NCI-H1694 (cell line): ENCODE measurements at places on chromosomes 13 and 19.
A peak's percentile ranks its signal among the peaks of the same experiment; 100 is the strongest.

GRCh38 chr13:111852725-111853518 lies 214.0 kb upstream of the SOX1 start:
- DNase-seq, result no peak

- DNase-seq, result no peak
Observed at GRCh38 chr19:54633401-54633800, 3.1 kb downstream of the LILRB1 start.

- peak; percentile 18 for DNase-seq
Observed at GRCh38 chr13:61954092-61954491, 538.4 kb upstream of the PCDH20 start.

DNA sequence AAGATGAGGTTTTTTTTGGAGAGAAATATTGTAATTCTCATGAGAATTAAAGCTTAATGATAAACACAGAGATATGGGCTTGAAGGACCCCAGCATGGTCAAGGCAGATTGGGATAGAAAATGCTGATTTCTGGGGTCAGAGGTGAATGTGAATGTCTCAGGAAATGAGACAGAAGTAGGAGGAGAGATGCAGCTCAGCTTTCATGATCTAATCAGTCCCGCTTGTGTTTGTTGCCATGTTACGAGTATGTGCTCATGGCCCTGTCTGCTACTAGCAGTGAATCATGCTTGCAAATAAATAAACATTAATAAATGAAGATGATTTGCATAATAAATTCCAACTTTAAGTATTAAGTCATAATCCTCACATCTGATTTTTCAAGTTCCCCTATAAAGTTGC lies 23.0 kb upstream of the NDFIP2 start:
- DNase-seq, result no peak
